Activated naive CD8-positive, alpha-beta T cell treated with anti-CD3 and anti-CD28 coated beads for 36 hours (primary cell): ENCODE measurements at places on chromosomes 7 and 10.
A peak's percentile ranks its signal among the peaks of the same experiment; 100 is the strongest.

- DNase-seq = no peak
Measured at GRCh38 chr7:53531-53930, 138.8 kb upstream of the FAM20C start.

DNA sequence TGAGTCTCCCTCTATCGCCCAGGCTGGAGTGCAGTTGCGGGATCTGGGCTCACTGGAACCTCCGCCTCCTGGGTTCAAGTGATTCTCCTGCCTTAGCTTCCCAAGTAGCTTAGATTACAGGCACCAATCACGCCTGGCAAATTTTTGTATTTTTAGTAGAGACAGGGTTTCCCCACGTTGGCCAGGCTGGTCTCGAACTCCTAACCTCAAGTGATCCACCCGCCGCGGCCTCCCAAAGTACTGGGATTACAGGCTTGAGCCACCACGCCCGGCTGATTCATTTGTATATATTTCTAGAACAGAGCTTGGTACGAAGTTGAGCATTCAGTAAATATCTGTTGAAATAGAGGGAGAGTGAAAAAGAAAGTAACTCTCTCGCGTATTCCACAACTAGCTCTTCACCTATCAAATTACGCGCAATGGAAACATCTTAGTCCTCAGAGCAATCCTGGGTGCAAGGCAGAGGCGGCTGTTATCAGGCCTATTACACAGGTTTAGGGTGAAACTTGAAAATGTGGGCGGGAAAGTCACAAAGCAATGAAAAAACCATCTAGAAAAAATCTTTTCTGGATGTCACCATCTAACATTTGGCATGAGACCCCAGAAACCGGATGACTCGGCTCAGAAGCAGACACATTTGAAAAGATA, 707 bp upstream of the GHITM start:
- peak; percentile 64 for DNase-seq

GRCh38 chr7:93014410-93014809, 103.4 kb downstream of the SAMD9 start:
- no peak for DNase-seq

GRCh38 chr10:59227136-59227673, 50.8 kb downstream of the PHYHIPL start:
- DNase-seq = no peak

GRCh38 chr10:115829521-115830205, 443.3 kb downstream of the GFRA1 start:
- DNase-seq = no peak

- DNase-seq = no peak
Measured at GRCh38 chr7:113628948-113629847, 289.6 kb downstream of the PPP1R3A start.

DNA sequence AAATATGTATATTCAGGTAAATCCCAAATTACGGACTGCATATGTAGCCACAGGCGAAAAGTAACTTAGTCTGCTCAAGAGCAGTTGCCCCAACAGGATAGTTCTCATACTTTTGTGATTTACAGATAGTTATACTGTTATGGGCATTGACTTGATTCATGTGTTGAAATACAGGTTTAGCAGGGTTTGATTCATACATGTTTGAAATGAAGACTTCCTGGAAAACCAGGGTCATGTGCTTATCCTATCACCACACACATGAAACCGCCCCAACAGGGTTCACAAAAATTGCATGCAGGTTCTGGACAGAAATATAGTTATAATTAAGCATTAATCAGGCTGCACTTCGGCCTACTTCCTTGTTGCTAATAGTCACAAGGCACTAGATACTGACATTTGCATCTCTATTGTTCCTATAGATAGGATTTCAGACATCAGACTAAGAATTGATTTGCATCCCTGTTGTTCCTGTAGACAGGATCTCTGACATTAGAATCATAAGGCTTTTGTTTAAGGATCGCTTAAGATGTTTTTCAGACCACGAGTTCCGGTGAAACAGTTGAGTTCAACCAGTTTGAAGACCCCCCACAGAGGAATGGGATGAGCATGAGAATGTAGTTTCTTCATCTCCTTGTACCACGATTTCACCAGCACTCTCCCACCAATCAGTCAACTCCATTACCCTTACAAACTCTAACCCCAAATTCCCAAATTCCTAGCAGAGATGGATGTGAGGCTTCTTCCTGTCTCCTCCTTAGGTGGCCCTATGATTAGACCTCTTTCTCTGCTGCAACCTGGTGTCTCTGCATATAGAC, 2.0 kb upstream of the ZNF398 start:
- no peak for DNase-seq

DNA sequence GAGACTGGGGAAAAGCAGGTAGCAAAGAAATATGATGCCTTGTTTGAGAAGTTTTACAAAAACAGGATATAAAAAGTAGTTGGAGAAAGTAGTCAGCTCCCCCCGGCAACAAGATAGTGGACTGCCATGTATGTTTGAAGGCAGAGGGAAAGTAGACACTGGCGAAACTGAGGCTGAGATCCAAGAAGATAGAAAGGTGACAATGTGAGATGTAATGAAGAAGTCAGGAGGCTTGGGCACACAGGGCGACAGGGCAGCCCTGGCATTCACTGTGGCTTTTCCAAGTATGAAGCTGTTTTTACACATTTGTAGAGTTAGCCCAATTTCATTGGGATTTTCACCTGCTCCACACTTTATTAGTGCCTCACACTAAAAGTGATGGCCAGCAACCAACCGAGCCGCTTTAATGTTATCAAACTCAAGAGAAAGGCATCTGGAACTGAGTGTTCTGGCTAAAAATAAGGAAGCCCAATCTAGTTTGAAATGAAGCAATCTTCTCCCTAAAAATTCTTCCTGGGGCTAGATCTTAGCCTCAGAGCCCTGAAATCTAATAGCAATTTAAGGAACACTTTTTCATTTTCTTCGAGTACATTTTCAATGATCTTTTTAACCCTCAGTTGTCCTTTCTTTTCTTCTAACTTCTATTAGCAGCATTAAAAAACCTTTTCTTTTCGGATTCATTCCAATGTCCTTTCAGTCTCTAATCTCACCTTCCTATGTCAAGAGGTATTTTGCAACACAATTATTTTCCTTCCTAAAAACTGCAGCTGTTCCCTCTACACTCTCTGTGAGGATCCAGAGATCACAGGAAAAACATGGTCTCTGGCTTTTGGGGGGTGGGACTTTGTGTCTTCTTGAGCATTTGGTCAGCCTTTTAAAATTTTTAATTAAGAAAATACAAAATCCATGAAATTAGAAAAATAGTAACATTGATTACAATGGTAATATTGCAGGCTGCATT, 108.0 kb downstream of the RNLS start:
- DNase-seq = no peak

DNA sequence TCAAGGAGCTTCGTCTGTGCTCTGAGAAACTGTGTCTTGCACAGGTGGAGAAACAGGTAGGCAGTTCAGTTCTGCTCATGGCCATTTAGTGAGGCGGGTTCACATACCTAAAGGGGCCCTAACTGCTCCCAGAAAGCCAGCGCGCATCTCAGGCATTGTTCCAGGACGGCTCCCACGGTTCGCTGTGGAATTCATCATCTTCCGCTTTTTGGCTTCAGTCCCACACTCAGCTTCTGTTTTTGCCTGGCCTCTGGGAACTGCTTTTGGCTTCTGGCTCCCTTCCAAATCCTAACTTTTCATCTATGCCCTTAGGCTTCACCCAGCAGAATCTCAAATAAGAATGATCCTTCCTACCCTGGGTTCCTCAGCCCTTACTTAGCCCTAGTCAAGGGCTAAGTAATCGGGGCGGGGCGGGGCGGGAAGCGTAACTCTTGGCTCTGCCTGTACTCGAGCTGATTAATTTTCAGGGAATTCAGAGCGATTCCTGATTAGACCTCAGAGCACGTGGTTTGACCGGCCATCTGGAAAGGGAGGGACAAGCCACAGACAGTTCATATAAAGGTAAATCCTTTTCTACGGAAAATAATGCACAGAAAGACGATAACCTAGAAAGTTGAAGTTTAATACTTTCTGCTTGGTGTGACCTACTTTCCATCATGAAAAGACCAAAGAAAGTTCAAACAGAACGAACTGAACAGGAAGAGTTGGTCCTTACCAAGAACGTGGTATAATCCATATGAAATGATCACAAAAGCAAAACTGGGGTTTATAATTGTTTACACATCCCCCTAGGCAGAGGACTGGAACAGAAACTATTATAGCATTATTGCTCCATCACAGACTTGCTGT, 105.7 kb downstream of the ST8SIA6 start:
- no peak for DNase-seq

GRCh38 chr7:19415123-19415522, 269.9 kb upstream of the FERD3L start:
- no peak for DNase-seq

DNA sequence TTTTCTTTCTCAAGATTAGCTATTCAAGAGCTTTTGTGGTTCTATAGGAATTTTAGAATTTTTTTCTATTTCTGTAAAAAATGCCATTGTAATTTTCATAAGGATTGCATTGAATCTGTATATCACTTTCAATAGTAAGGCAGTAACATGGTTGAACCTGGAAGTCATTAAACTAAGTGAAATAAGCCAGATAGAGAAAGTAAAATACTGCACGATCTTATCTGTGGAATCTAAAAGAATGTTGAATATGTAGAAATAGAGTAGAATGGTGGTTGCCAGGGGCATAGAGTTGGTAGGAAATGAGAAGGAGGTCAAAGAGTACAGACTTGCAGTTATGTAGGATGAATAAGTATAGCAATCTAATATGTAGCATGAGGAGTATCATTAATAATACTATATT, 1073.5 kb upstream of the LRRN3 start:
- no peak for DNase-seq

- no peak for DNase-seq
Measured at GRCh38 chr7:130349911-130350782, 5.5 kb downstream of the CPA5 start.

DNA sequence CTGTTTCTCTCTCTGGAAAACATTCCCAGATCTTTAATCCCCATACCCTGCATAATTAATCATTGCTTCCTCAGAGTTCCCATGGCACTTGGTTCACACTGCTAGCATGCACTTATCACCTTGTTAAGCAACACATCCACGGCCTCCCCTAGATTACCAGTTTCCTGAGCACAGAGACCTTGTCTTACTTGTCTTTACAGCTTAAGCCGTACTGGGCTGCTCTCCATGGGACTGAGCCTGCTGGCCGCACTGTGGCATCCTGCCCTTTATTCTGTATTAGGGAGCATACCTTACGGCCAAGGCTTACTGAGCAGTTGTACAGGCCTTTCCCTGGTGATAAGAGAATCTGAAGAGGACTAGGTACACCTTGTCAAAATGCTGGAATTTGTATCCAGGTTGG, 190.2 kb downstream of the REEP3 start:
- no peak for DNase-seq

DNA sequence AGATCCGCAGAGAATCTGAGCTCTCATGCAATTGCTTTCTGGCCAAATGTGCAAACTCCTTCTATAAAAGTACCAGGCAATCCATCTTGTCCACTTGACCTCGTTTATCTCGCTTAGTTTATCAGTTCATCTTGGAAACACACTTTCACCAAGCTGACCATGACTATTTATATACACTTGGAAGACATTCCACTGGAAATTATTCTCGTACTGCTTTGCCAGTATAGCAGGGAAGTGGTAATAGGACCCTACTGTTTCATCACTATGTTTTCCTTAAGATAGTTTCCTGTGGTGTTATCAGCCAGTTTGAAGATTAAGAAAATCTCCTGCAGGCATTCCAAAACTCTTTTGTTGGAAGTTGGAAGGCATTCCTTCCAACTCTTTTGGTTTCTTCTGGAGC, 115.3 kb upstream of the FAM171A1 start:
- DNase-seq = no peak

- no peak for DNase-seq
Measured at GRCh38 chr10:5507649-5508131, 8.3 kb upstream of the CALML5 start.

DNA sequence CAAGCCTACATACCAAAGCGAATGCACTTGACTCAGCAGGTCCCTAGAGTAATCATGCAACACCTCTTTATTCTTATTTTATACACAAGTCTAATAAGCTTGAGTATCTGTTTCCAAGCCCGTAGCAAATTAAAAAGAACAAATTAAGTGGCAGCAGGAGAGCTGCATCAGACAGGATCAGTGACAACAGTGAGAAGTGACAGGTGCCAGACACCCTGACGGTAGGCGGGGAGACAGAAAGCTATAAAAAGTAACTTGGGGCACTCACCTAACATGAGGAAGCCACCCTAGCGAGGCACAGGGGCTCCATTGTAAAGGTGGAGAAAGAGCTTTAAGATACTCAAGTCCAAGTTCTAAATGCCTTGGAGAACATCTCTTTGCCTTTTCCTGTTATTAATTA, 174.2 kb downstream of the PLXNA4 start:
- DNase-seq = no peak

DNA sequence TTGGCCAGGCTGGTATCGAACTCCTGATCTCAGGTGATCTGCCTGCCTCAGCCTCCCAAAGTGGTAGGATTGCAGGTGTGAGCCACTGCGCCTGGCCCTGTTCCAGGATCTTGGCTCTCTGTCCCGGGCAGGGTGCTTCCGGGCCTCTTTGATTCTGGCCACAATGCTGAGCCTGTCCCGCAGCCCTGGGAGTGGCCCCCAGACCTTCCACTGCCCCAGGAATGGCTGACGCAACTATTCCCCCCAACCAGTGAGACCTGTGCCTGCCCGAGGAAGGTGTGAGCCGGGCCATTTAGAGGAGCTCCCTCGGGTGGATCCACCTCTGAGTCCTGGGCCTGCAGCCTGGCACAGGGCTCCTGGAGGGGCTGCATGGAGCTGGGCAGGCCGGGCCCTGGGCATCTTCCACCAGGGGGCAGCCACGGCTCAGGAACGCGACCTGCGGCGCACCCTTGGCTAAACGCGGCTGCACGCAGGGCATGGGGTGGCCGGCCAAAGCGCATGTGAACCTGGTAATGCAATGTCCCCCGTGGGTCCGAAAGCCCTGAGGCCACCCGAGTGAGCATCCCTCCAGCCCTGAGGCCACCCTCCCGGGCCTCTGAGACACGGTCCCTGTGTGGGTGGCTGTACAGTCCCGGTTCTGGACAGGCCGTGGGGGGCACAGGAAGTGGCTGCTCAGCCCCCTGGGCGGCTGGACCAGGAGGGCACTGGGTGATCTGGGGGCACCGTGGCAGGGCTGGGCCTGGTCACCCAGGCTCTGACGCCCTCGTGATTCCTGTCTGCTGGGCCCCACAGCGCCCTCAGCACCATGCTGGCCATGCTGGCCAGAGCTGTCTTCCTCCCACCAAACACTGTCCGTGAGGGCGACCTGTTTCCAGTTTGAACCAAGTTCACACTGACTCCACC, 24.8 kb downstream of the GRIFIN start:
- DNase-seq = peak; percentile 81

- DNase-seq = no peak
Measured at GRCh38 chr10:938941-939678, 7.6 kb upstream of the LARP4B start.

GRCh38 chr7:133545618-133546017, 292.7 kb downstream of the EXOC4 start:
- no peak for DNase-seq

GRCh38 chr7:84277628-84278224, 83.1 kb upstream of the SEMA3A start:
- no peak for DNase-seq

- DNase-seq = no peak
Measured at GRCh38 chr7:41732436-41732785, 29.5 kb upstream of the INHBA start.

DNA sequence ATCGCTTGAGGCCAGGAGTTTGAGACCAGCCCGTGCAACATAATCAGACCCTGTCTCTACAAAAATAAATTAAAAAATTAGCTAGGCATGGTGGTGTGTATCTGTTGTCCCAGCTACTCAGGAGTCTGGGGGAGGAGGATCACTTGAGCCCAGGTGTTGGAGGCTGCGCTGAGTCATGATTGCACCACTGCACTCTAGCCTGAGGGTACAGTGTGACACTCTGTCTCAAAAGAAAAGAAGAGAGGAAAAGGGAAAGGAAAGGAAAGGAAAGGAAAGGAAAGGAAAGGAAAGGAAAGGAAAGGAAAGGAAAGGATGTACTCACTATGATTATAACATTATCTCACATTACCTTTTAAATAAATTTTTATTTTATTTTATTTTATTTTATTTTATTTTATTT, 56.5 kb upstream of the MPP7 start:
- DNase-seq = no peak
